ENCODE measurements at places on chromosomes 6 and 20.
A peak's percentile ranks its signal among the peaks of the same experiment; 100 is the strongest.

DNA sequence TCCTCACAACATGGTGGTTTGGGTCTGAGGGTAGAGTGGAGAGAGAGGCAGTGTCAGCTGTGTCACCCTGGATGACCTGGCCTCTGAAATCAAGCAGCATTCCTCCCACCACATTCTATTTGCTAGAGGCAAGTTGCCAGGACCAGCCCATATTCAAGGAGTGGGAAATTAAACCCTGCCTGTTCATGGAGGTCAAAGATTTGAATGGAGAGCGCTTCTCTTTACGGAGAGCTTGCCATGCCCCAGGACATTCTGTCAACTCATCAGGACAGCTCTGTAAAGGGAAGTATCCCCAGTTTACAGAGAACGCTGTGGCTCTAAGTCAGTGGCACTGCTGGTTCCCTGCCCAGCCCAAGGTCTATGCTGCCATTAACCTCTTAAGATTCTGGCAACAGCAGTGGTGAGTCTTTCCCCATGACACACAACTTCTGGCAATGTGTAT lies 90.0 kb upstream of the INSM1 start:
- DNase-seq, result no peak

- peak; percentile 60 for DNase-seq
Observed at GRCh38 chr20:36572701-36573102, 695 bp upstream of the TGIF2 start.

DNA sequence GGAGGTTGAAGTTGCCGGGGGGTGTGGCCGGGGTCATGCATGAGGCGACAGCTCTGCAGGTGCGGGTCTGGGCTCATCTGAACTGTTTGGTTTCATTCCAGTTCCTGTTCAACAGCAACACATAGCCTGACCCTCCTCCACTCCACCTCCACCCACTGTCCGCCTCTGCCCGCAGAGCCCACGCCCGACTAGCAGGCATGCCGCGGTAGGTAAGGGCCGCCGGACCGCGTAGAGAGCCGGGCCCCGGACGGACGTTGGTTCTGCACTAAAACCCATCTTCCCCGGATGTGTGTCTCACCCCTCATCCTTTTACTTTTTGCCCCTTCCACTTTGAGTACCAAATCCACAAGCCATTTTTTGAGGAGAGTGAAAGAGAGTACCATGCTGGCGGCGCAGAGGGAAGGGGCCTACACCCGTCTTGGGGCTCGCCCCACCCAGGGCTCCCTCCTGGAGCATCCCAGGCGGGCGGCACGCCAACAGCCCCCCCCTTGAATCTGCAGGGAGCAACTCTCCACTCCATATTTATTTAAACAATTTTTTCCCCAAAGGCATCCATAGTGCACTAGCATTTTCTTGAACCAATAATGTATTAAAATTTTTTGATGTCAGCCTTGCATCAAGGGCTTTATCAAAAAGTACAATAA lies 72.5 kb downstream of the PTPN1 start:
- no peak for DNase-seq

DNA sequence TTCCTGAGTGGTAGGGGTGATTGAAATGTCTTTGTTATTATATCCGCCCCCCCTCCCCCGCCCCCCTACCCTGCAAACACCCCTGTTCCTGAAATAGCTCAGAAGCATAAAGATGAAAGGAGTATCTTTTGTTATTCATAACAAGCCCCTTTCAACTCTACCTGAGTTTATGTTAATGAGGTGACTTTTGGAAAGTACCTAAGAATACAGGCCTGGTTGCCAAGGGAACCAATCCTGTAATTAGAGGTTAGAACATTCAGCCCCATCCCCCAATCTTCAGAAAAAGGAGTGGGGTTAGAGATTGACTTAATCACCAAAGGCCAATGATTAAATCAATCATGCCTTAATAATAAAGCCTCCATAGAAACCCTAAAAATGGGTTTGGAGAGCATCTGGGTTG lies 979.2 kb upstream of the GJE1 start:
- DNase-seq, result no peak

GRCh38 chr20:46797206-46797605 lies 87.8 kb downstream of the SLC2A10 start:
- no peak for DNase-seq

- DNase-seq, result no peak
Observed at GRCh38 chr20:16279320-16279719, 293.9 kb downstream of the KIF16B start.

- no peak for DNase-seq
Observed at GRCh38 chr6:111806561-111807497, 66.4 kb downstream of the FYN start.

- no peak for DNase-seq
Observed at GRCh38 chr6:162336359-162336758, 391.2 kb downstream of the PRKN start.

GRCh38 chr6:67722861-67723261 lies 912.2 kb upstream of the ADGRB3 start:
- no peak for DNase-seq

DNA sequence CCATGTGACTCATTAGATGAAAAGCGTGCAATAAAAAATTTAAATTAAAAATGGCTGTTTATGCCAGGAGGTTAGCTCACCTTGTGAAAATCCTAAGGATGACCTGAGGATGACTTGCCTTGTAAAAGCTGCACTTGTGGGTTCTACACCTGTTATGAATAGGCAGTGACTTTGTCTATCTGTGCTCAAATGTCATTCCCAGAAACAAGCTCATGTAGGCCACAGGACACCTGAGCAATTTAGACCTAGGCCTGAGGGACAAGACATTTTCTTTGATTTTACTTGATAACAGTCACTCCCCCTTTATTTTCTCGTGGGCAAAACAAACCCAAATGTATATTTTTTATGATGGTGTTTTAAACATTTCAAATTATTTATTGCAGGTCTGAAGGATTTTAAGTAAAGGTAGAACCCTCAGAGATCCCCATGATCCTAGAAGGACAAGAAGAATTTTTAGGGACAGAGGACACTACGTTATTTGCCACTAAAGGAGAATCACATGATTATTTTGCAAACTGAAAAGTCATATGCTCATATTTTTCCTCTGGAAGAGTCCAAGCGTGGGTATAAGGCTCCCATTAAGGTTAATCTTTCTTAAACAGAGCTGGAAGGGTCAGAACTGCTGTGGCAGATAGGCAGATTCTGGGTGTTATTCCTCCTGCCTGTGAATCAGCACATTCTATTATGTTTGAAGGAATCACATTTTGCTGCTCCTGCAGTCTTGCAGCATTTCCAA lies 277.5 kb upstream of the MAN1A1 start:
- no peak for DNase-seq

DNA sequence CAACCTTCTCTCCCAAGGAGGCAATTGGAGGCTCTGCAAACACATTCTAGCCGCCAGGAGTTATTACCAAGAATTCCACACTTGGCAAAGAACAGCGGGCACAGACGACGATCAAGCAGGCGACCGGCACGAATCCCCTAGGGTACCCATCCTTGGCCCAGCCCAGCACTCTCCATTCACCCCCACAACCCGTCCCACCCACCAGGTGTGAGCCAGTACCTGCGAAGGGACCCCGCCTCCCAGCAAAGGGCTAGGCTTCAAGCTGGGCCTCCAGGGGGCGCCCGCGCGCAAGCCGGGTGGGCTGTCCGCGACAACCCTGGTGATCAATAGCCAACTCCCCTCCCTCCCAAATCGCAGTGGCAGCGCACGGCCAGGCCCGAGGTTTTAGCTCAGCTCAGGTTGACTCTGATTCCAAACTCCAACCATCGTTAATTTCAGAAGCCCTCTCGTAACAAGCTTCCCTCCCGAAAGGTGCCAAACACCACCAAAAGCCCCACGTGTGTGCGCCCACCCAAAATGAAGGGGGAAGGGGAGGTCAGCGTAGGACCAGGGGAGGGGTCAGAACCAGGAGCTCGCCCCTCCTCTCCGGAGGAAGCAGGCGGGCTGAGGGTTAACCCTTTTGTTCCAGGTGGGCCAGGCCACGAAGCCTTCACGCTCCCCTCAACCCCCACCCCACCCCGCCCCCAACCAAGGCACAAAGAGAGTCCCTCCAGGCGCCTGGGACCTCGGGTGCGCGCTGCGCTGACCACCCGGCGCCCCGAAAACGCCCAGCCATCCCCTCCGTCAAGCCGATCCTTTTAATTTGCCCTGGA lies 2.1 kb downstream of the SALL4 start:
- no peak for DNase-seq

GRCh38 chr20:44080064-44080463 lies 106.9 kb downstream of the JPH2 start:
- DNase-seq, result no peak

DNA sequence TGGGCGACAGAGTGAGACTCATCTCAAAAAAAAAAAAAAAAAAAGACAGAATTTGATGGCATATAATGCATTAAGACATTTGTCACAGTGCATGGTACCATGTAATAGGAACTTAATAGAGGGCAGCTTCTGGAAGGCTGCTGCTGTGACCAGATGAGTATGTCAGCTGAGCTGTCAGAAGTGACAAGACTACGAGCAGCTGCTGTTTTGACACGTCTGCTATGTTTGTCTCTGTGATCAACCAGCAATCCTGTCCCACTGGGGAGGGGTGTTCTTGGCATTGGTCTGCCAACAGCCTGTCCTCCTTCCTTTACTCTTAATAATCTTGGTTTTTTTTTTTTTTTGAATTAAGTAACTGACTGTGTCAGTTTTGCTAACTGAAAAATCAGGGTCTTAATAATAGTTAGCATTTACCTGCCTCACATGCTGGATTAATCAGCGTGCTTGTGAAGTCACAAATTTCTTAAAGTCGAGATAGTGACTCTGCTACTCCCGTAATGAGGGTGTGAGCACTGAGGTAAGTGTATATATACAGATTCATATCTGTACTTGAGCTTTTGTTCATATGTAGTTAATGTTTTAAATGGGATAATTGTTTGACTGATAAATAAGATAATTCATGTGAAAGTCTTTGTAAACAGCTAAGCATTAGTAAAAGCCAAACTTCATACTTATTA lies 152.4 kb downstream of the BMP2 start:
- DNase-seq, result no peak

DNA sequence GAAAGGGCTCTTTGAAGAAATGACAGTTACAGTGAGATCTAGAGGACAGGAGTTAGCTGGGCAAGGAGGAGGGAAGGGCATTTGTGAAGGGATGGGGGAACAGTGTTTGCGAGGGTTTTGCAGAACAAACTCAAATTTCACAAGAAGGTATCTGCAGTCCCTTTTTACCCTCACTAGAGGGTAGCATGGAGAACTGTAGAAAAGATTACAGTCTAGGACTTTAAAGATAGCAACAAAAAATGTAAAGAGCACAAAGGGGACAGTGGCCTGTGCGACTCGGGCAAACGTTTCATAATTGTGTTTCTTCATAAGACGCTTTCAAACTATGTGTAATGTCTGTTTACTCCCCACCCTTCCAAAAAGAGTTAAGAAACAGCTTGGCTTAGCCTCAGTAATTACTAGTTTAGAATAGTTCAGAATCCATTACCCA lies 21.2 kb upstream of the ASXL1 start:
- no peak for DNase-seq

DNA sequence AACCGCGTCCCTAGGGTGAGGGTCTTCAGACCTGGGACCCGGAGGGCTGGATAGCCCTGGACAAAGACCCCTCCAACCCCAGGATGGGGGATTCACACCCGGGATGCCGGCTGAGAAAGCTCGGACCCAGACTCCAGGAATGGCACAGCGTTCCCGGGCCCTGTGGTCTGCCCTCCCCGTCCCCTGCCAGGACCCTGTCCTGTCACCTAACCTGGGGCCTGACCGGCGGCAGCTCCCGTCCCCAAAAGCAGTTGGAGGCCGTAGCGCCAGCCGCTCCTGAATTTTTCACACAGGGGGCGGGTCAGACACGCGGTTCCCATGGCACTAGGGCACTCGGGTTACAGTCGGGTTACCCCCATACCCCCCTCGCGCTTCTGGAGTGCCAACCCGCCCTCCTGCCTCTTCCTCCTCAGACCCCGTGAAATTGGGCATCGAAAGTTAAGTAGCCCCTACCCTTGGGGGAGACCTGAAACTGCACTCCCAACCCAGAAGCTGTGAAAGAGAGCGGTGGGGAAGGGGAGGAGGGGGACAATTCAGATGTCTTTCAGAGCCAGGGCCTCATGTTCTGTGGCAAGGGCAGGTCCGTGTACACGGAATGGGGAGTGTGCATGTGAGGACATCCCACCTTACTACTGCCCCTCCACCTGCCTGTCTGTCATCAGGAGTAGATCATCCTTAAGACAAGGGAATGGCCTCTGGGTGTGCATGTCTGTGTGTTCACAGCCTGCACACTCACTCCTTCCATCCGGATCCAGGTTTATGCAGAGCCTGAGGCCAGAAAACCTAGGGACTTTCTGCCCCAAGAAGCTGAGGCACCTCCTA lies 595 bp downstream of the REM1 start:
- no peak for DNase-seq

GRCh38 chr6:30348957-30349356 lies 4.0 kb downstream of the RPP21 start:
- DNase-seq, result no peak

DNA sequence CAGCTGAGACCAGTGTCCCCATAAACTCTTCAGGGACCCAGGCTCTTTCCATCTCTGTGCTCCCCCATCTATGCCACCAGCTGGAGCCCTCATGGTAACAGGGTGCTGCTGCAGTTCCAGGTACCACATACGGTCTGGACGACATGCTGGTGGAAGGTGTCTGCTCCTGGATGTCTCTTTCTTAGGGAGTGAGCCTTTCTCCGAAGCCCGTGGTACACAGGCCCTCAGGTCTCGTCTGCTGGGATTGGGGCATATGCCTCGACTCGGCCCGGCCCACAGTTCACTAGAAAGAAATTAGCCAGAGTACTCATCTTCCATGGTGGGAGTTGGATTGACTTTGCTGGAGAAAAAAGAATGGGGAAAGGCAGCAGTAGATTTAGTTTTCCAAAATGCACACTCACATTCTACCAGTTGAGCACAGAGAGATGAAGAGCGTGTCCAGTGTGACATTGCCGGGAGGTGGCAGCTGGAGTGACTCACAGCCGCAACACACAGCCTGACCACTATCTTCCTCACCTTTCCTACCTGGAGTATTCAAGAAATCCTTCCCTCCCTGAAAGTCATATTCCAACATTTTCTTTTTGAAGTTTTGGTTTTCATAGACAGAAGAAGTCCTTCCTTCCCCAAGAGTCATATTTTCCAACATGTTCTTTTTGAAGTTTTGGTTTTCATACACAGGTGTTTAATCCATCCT lies 18.6 kb upstream of the SPO11 start:
- no peak for DNase-seq

- no peak for DNase-seq
Observed at GRCh38 chr6:4397307-4397706, 261.9 kb upstream of the ECI2 start.

- DNase-seq, result no peak
Observed at GRCh38 chr6:154329350-154330170, 27.0 kb downstream of the IPCEF1 start.

- no peak for DNase-seq
Observed at GRCh38 chr6:119669221-119669620, 319.7 kb upstream of the MAN1A1 start.

DNA sequence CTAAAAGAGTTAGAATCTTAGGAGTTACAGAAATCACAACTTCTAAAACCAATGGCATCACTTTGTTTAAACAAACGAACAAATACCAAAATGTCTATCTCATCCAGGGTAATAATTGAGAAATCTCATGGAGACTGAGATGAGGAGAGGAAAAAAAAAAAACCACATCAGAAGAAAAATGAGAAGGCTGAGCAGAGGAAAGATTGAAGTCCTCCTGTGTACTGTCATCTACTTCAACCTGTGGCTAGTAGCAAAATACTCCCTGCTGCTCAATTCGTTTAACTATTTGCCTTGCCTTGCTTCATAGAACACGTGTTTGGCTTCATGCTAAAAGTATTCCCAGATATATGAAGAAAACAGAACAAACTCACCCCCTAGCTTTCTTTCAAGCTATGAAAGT lies 143.7 kb downstream of the PDE10A start:
- DNase-seq, result no peak

All from T-helper 22 cell (primary cell).